Activated CD8-positive, alpha-beta memory T cell treated with anti-CD3 and anti-CD28 coated beads, Interleukin-2, amount 50 U/mL, for 4 hours (primary cell): ENCODE measurements at places on chromosomes 2 and 18.

DNA sequence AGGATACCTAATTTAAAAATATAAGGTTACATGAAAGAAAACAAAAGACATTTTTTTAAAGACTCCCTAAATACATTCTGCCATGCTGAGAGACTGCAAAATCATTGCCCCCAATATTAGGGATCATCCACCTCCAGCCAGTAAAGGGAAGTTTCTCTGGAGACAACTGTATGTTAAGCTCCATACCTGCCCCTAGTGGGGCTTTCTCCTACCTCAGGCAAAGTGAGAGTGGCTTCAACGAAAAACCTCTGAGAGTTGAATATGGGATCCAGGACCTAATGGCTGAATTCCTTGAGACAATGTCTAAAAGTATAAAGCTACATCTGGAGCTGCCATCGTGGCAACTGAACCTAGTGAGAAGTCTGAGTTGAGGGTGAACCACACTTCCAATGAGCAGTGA, 248.1 kb upstream of the FIGN start:
- no peak for DNase-seq

DNA sequence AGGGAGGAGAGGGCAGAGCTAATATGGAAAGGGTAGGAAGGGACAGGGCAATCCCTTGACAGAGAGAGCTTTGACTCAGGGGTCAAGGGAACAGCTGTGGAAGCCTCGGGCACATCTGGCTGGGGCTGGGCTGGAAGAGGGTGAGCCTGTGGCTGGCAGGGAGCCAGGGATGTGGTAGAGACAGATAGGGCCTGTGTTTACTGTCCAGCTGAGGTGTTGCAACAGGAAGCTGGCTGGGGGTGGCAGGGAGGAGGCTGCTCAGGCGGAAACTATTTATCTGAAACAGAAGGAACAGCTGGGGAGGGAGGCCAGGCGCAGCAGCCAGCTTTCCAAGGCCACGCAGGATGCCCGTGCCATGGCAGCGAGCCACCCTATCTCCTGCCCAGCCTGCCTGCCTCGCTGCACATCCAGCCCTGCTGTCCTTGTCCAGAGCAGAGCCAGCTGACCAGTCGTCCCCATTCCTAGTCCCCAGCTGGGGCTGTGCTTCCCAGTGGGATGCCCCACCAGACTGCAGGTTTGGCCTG, 264.7 kb downstream of the CYP26B1 start:
- no peak for DNase-seq

- peak; percentile 35 for DNase-seq
Measured at GRCh38 chr2:100819370-100820272, at the start of gene NPAS2. Gene NPAS2 (plus strand): TSS chr2:100820139. CDS start chr2:100904755, 84,616 bp downstream.

- DNase-seq, result no peak
Measured at GRCh38 chr2:199148076-199148845, 309.5 kb downstream of the SATB2 start.

- no peak for DNase-seq
Measured at GRCh38 chr2:211665299-211665698, 873.3 kb downstream of the ERBB4 start.

- no peak for DNase-seq
Measured at GRCh38 chr2:39968037-39968436, 189.0 kb upstream of the THUMPD2 start.

- DNase-seq, result no peak
Measured at GRCh38 chr18:34807106-34807796, 97.2 kb downstream of the DTNA start.
